HT1080 (cell line): ENCODE measurements at places on chromosomes 11 and 22. TPM values are rescaled to one million over a fixed set of nuclear protein-coding genes. Genes with fewer than 3 reads are reported as not detected.

TSPAN32 gene
- 0.05 and 0.30 TPM in 2 replicates for total RNA-seq

TRPM5 gene
- total RNA-seq, result 0.05 TPM in 1 of 2 replicates, not detected in the other

DNA sequence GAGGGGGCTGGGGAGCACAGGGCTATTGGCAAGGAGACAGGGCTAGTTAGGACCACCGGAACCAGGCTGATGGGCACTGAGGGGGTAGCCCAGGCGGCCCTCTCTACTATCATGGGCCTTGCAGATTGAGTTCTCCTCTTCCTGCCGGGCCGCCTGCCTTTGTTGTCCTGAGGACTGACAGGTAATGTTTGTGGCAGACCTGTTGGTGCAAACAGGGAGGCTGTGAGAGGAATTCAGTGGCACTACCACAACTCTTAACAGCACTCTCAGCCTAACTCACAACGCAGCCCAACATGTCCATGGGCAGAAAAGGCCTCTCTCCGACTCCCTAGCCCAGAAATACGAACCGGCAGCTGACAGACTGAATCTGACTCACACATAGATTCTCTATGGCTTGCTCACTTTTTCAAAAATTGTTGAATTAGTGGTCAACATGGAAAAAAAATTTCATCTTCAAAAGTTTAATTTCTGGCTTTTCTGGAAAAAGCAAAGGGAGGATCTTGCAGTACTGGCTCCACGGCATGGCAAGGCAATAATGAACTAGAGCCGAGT, 11.4 kb downstream of the KCNJ5 start:
- peak; percentile 21 for DNase-seq

GRCh38 chr22:23537416-23537815, 42.7 kb downstream of the IGLL1 start:
- DNase-seq, result no peak

FXYD6 gene
- 0.87 and 1.1 TPM in 2 replicates for total RNA-seq

OR4D5 gene
- total RNA-seq, result not detected in 2 replicates

- no peak for DNase-seq
Measured at GRCh38 chr11:57871231-57871630, 109.6 kb downstream of the CTNND1 start.

ENTHD1 gene
- not detected in 2 replicates for total RNA-seq

DNA sequence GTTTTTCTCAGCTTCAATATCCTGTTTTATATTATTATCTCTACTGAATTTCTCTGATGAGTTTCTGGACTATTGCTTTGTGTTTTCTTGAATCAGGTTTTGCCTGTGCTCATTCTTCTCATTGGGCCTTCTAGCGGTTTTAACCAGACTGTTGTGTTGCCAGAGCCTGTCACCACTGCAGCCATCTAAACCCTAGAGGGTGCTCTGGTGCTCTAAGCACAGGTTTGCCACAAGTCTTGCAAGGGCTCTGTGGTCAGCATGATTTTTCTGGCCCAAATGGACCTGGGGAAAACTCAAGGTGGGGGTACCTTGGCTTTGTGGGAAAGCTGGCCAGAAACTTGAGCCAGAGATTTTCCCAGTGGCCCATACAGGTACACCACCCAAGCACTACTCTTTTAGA, 52.4 kb upstream of the TYR start:
- DNase-seq, result no peak

ESAM gene
- 0.43 and 0.66 TPM in 2 replicates for total RNA-seq

- DNase-seq, result no peak
Measured at GRCh38 chr11:14184028-14184940, 174.7 kb downstream of the RRAS2 start.

ARSA gene
- total RNA-seq, result 11.0 and 11.3 TPM in 2 replicates

ADM2 gene
- 0.67 and 0.79 TPM in 2 replicates for total RNA-seq

LRRN4CL gene
- 0.13 and 0.20 TPM in 2 replicates for total RNA-seq

DNA sequence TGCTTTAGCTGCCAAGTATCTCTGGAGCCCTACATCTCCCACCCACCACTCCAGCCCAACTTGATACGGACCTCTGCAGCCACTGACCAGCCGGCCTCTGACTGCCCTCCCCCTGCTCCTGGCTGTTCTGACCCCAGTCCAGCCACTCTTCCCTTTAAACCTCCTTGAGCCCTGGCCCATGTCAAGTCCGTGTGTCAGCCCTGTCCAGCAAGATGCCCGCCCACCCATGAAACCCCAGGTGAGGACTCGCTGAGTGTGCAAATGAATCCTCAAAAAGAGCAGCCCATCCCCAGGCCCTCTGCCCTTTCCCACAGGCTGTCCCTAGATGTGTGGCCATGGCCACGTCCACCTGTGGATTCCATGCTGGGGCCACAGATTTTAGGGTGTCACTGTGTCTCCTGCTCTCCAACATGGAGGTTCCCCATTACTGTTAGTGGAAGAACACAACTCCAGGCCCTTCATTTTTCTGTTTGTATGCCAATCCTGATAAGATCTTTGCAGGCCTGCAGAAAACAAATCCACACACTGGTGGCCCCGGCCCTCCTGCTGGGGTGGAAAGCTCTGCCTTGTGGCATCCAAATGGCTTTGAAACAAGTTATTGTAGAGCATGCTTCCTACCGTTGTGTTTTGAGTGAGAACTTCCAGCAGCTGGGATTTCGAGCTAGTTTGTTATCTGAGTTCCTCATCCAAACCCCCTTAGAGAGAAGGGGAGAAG, 22.7 kb upstream of the ADORA2A start:
- DNase-seq, result no peak

DNA sequence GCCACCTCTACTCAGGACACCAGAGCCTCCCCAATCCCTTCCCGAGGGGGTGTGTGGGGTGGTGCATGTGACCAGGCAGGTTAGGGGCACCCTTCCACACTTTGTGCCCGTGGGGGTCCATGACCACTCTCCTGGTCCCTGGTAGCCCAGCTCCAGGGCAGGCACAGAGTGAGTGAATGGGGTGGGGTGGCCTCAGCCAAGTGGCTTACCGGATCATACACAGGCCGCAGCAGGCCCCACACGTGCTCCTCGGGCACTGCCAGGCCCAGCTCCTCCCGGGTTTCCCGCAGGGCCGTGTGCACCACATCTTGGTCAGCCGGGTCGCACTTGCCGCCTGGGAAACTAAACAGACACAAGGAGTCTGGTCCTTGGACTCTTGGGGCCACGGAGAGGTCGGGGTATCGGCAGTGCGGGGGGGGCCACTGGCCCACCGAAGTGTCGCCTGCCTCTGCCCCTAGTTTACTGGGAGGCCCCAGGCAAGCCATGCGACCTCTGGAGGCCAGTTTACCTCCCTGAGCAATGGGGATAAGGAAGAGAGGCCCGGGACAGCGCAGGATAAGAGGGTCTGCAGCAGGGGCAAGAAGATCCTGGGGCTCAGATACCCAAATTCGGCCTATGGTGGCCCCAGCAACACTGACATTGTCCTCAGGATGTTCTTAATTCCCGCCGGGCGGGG, 889 bp downstream of the NUDT8 start:
- DNase-seq, result no peak

HEPN1 gene
- total RNA-seq, result 0.05 TPM in 1 of 2 replicates, not detected in the other

- peak; percentile 61 for DNase-seq
Measured at GRCh38 chr22:36358533-36359469, 29.0 kb downstream of the MYH9 start.

GRCh38 chr11:34869425-34869824, 46.8 kb downstream of the APIP start:
- DNase-seq, result no peak

DBX1 gene
- total RNA-seq, result not detected in 2 replicates

SGSM1 gene
- not detected in 2 replicates for total RNA-seq
